NCI-H1694 treated with DMSO at 0.1 percent for 48 hours (cell line): ENCODE measurements at places on chromosomes 1 and 21.

DNA sequence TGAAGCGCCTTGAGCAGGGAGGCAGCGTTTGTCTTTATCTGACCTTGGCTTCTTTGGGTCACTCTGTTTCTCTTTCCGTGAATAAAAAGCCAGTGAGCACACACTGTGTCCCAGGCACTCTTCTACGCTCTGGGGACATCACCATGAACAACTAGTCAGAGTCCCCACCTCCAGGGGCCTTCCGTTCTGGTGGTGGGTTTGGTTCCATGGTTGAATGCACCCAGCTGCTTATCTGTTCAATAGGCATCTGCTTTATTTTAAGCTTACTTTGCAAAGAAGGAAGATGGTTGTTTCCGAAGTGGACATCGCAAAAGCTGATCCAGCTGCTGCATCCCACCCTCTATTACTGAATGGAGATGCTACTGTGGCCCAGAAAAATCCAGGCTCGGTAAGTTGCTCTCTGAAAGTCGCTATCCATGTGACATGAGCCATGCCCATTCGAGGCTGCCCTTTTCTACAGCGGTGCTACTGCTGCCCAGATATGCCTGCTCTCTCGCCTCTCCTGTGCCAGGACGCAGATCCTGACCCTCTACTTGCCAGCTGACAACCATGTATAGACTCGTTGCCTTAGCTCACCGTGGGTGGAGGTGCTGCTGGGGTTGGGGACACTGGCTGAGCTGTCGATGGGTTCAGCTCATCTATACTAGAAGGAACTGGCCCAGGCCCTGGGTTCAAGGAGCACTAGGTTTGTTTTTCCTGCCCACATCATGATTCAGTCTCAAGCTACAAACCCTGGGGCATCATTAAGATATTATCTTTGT, 5.9 kb downstream of the MX1 start:
- no peak for DNase-seq

- DNase-seq, result no peak
Measured at GRCh38 chr1:54464031-54464476, 57.9 kb upstream of the SSBP3 start.

GRCh38 chr1:64941461-64942117, 24.8 kb downstream of the JAK1 start:
- DNase-seq, result no peak

- no peak for DNase-seq
Measured at GRCh38 chr1:238624776-238625175, 734.1 kb upstream of the ZP4 start.
